Stimulated activated memory B cell treated with anti-CD40 and anti-IgM and Interleukin-4, amounts not matched to agents 10 μg/mL and 1 μg/mL and 100 μg/mL, for 72 hours (primary cell): ENCODE measurements at places on chromosomes 1 and 21.

DNA sequence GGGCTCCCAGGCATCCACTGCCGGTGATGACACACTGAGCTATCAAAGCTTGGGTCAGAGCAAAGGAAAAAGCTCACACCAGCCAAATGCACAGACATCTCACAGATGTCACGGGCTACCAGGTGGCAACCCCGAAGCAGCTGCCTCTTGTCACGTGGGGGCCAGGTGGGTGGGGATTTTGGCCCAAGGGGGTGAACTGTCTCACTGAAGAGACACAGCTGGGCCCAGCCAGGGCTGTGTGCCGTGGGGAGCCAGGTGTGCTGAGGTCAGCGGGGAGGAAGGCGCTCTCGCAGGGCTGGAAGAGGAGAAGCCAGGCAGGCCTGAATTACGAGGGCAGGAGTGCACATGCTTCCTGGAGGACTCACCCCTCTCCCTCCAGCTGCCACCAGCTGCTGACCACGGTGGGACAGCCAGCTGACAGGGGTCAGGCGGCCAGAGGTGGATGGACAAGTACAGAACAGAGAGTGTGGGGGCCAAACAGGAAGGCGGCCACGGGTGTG is 32.4 kb downstream of the KCNN3 start:
- no peak overlapping the region for H3K27ac ChIP-seq
- H3K36me3 ChIP-seq: no peaks in the 10 kb centered on the region
- no peak overlapping the region for H3K4me3 ChIP-seq
- ATAC-seq: peak; percentile 77
- peaks cover 10% of the 10 kb centered on the region for H3K4me1 ChIP-seq

DNA sequence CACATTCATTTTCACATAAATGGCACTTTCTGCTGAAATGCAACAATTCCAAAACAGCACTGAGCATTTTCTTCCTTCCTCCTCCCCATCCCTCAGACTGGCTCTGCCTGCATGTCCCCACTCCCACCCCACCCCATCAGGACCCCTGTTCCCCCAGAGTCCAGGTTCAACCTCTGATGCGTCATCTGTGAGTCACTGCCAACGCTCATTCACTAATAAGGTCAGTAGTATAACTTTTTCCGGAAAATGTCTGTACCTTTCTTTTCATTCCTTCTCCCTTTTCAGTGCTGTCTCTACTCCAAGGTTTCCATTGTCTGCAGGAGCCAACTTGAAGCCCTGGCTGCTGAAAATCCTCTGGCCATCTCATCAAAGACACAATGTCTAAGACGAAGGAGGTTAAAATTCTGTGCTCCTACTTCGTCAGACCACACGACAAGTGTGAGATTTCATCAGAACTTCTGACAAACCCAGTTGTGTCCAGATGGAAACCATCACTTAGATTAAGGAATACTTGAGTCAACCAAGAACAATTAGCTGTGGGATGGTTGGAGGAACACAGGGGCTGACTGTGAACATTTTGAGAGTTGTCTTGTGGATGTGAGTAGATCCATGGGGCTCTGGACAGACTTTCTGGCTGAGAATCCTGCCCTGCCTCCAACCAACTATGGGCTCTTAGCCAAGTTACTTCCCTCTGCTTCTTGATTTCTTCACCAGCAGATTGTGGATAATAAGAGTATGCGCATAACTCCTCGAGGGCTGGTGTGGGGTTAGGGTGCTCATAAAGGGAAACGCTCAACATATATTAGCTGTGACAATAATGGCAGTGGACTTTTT is 35.6 kb upstream of the UTS2 start:
- ATAC-seq: no peak
- peaks cover 62% of the 10 kb centered on the region for H3K27me3 ChIP-seq
- H3K4me3 ChIP-seq: no peak overlapping the region
- H3K36me3 ChIP-seq: no peaks in the 10 kb centered on the region
- H3K4me1 ChIP-seq: no peaks in the 10 kb centered on the region

GRCh38 chr1:229432905-229433304 is 989 bp downstream of the ACTA1 start:
- no peak overlapping the region for H3K27ac ChIP-seq
- H3K4me1 ChIP-seq: peaks cover 20% of the 10 kb centered on the region
- H3K27me3 ChIP-seq: peaks cover 75% of the 10 kb centered on the region
- H3K36me3 ChIP-seq: peaks cover 6% of the 10 kb centered on the region
- ATAC-seq: no peak

- H3K27me3 ChIP-seq: no peaks in the 10 kb centered on the region
- H3K4me3 ChIP-seq: no peak overlapping the region
- ATAC-seq: no peak
- H3K27ac ChIP-seq: no peak overlapping the region
- H3K36me3 ChIP-seq: no peaks in the 10 kb centered on the region
These were observed 145.7 kb downstream of the KCNK2 start for GRCh38 chr1:215228193-215228592.

GRCh38 chr1:207317561-207317960 is 3.9 kb upstream of the CD55 start:
- H3K27me3 ChIP-seq: no peaks in the 10 kb centered on the region
- no peaks in the 10 kb centered on the region for H3K36me3 ChIP-seq
- H3K4me3 ChIP-seq: no peak overlapping the region
- no peak for ATAC-seq
- peak overlapping the region; percentile 30 for H3K27ac ChIP-seq
- H3K4me1 ChIP-seq: peaks cover 19% of the 10 kb centered on the region

DNA sequence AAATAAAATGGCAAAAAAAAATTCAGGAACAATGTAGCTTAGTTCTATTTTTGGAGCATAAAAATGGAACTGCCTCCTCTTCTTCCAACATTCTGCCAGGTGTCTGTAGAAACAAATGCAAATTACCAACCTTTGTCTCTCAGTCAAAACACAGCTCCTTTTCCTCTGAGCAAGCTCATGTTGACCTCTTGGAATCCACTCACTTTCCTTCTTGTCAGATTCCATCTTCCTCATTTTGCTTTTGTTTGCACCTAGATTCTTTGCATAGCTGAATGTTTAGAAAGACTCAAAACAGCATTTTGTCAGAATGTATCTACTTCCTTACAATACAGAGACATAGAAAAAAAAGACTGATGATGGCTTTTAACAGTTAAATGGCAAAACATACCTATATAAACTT is 178.2 kb downstream of the ADGRL2 start:
- H3K4me3 ChIP-seq: no peak overlapping the region
- H3K27me3 ChIP-seq: no peaks in the 10 kb centered on the region

- H3K4me3 ChIP-seq: peak overlapping the region; percentile 85
- H3K36me3 ChIP-seq: no peaks in the 10 kb centered on the region
- peak overlapping the region; percentile 86 for H3K27ac ChIP-seq
- no peaks in the 10 kb centered on the region for H3K27me3 ChIP-seq
- H3K4me1 ChIP-seq: peaks cover 81% of the 10 kb centered on the region
These were observed 2.8 kb upstream of the LIX1L start for GRCh38 chr1:145960468-145961108.

GRCh38 chr1:91080650-91081049 is 58.8 kb upstream of the ZNF644 start:
- H3K4me1 ChIP-seq: peaks cover 7% of the 10 kb centered on the region
- no peak overlapping the region for H3K27ac ChIP-seq
- no peak overlapping the region for H3K4me3 ChIP-seq

DNA sequence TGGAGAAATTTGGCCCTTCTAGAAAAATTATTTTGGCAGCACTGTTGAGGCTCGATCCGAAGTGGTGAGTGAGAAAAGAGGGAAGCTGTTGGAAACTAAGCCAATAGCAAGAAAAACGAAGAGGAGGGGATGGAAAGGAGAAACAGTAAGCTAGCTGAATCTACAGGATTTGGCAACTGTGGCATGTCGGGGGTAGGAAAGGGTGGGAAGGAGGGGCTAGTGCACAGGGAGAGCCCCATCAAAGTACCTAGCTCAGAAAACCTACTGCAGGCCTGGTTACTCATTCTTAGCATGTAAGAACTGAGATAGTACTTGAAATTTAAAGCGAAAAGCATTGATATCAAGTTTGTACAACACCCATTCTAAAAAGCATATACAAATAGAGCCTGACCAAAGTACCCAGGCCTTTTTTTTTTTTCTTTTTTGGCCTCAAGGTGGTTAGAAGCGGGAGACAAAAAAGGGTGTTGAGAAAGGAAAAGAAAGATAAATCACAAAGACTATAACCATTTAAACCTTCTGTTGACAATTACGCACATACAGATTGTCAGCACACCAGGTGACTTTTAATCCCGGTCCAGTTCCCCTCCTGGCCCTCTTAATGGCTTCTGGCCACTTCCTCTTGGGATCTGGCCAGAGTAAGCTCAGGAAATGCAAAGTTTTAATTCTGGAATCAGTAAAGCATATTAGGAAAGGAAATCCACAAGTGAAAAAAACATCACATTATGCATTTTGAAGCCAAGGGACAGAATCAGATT is 50.4 kb downstream of the SLC16A1 start:
- no peaks in the 10 kb centered on the region for H3K36me3 ChIP-seq
- H3K4me3 ChIP-seq: no peak overlapping the region
- H3K4me1 ChIP-seq: peaks cover 7% of the 10 kb centered on the region
- no peak overlapping the region for H3K27ac ChIP-seq

GRCh38 chr1:230215031-230215430 is 148.0 kb downstream of the GALNT2 start:
- no peak overlapping the region for H3K4me3 ChIP-seq
- H3K4me1 ChIP-seq: peaks cover 84% of the 10 kb centered on the region
- peak overlapping the region; percentile 83 for H3K27ac ChIP-seq
- H3K27me3 ChIP-seq: no peaks in the 10 kb centered on the region
- no peak for ATAC-seq
